ENCODE measurements at places on chromosomes 5 and 9.

DNA sequence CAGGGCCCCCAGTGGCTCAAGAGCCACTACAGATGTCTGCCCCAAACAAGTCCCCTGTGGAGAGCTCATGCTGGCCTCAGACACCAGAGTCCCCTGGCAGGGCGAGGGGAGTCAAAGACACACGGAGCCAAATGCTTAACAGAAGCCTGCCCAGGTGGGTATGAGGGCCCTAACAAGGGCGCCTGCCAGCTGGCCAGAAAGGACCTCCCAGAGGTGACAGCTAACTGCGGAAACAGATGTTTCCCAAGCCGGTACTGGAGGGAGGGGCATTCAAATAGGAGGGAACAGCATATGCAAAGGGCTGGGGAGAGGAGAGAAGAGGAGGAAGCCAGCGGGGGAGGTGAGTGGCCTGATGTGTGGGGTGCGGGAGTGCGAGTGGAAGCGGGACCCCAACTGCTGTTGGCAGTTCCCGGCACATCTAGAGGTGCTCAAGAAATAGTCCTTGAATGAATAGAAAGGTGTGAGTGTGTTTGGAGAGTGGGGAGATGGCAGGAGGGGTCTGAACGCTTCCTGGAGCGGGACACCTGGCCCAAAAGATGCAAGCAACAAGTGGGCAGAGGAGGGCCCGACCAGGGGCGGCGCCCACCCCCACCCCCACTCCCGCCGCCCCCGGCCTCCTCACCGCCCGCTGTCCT lies 824 bp downstream of the MXD3 start:
- no peak for DNase-seq

- DNase-seq: no peak
Observed at GRCh38 chr5:123813264-123813663, 301.3 kb downstream of the CSNK1G3 start.

DNA sequence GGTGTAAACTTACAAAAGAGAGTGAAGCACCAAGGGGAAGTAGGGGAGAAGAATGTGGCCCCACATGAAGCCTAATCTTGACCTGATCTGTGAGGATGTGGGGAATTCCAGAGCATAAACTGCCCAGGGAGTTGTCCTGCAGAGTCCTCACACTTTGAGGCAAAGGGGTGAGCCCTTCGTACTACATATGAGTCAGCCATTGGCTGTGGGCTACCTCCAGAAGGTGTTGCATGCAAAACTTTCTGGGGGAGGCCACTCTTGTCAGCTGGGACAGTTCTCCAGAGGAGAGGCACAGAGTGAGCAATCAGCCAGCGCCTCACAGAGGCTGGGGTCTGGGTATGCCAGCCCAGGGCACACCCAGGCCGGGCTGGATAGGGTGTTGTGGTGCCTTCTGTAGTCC lies 98.1 kb upstream of the NMUR2 start:
- DNase-seq: no peak

DNA sequence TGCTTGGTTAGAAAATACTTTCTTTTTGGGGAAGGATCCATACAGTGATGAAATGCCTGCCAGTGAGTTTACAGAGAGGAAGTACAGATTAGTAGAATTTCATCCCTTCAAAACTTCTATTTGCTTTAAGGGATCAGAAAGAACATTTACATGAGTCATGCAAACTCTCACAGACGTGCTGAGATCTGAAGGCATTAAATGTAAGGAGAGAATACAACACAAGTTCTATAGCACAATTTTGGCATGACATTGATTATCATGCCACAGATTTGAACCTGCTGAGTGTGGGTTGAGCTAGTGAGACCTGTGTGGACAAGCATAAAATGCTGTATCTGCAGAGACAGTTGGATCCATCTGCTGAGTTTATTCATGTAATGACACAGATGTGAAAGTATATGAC lies 613.6 kb upstream of the SEMA6A start:
- DNase-seq: no peak

DNA sequence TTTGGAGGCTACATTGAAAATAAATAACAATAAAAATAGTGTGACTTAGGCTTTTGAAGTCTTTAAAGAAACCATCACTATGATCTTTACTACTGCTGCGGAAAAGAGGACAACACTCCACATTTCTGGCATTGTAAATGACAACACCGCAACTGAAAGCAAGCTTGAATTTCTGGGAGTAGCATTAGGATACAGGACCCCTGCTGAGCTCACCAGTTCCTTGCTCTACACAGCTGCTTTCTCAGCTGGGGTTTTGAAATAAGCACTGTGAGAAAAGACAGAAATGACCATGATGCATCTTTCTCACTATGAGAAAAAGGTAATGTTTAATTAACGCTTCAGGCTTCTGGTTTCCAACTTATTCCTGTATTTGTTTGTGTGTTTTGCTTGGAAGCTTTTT lies 168.0 kb downstream of the TAF11L14 start:
- DNase-seq: no peak

DNA sequence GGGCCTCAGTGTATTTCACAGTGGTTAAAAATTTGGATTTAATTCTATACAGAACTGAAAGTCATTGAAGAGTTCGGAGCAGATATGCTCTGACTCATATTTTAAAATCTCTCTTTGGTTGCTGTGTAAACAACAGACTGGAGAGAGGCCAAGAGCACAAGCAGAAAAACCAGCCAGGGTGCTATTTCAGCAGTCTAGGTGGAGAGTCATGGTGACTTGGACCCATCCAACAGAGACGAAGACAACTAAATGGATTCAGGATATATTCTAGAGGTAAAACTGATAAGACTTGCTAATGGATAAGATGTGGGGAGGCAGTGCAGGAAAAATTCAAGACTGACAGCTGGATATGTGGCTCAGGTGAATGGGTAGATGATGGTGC lies 168.9 kb downstream of the MAPKAP1 start:
- peak; percentile 18 for DNase-seq

DNA sequence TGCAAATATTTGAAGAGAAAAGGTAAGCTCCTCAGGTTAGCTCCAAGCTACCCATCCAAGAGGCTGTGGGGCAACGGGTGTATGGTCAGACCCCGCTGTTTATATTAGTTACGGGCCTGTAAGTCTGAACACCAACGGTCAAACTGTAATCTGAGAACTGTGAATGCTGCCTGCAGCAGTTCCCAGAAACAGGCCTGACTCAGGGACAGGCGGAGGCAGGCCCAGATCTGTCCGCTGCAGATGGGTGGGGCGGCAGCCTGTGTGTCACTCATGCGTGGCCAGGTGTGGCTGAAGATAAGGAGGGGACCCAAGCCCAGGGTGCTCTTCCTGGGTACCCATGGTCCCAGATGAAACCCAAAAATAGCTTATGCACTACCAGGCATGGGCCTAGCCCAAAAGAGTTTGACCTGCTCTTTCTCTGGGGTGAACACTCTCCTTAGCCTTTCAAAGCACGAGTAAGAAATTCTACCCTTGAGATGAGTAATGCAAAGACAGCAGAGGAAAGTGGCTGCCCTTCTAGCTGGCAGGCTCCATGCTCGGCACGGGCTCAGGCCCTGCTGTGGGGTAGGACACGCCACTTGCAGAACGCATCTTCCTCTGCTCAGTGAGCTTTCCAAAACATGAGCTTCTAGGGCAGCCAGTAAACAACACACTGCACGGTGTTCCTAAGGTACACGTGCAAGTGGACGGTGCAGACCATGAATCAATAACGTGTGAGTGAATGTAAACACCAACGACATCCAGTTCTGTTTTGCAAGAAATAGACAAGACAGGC lies 9.1 kb downstream of the UBAC1 start:
- DNase-seq: no peak

GRCh38 chr9:75903785-75904360 lies 13.4 kb downstream of the PCSK5 start:
- DNase-seq: peak; percentile 9

- no peak for DNase-seq
Observed at GRCh38 chr5:40084614-40085013, 595.1 kb upstream of the PTGER4 start.

DNA sequence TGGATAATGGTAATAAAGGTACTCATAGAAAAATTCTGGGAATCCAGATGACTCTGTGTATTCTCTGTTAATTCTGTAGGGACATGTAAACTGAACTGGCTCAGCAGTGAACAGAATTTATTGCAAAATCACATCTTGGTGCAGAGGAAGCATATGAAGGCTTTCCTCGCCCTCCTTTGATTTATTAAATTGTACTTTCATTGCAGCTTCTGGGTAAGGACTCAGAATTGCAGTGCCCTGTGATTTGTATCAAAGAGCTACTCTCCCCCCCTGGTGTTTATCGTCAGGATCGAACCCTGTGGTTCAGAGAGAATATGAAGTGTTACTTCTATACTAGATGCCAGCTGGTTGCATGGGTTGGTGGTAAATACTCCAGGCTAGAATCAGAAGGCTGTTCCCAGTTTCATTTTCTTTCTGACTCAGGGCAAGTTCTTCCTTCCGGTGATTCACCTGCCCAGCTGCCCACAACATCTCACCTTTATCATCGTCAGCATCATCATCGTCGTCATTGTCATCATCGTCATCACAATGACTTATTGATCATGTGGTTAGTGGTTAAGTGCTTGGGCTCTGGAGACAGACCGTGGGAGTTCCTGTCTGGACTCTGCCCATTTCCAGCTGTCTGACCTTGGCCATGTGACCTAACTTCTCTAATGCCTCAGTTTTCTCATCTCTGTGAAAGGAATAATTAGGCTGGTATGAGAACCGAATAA lies 238.8 kb downstream of the ARHGAP26 start:
- peak; percentile 64 for DNase-seq

- DNase-seq: no peak
Observed at GRCh38 chr5:168434746-168435321, 51.4 kb upstream of the RARS1 start.

All from T1000 (cell line).